ENCODE measurements at places on chromosomes 4 and X.

DNA sequence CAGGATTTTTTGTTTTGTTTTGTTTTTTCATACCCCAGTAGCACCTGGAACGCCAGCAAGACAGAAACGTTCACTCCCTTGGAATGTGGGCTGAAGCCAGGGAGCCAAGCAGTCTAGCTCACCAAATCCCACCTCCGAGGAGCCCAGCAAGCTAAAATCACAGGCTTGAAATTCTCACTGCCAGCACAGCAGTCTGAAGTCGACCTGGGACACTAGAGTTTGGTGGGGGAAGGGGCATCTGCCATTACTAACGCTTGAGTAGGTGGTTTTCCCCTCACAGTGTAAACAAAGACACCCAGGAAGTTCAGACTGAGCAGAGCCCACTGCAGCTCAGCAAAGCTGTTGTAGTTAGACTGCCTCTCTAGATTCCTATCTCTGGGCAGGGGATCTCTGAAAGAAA, 99.6 kb upstream of the FGF16 start:
- no peak for DNase-seq

- DNase-seq, result no peak
Observed at GRCh38 chrX:6738518-6739470, 203.9 kb upstream of the VCX3A start.

DNA sequence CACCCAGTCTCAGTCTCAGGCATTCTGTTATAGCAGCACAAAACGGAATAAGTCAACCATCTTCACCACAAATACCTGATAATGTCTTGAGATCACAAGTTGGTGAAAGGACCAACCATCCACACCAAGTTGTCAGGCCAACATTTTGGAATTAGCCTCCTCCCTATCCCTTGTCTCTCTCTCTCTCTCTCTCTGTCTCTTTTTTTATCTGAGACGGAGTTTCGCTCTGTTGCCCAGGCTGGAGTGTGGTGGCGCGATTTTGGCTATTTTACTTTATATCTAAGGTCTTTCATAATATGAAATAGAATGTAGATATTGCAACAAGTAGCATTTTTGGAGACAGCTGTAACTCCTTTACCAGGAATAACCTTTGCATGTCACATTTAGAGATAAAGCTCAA, 15.7 kb downstream of the ADH1A start:
- no peak for DNase-seq

DNA sequence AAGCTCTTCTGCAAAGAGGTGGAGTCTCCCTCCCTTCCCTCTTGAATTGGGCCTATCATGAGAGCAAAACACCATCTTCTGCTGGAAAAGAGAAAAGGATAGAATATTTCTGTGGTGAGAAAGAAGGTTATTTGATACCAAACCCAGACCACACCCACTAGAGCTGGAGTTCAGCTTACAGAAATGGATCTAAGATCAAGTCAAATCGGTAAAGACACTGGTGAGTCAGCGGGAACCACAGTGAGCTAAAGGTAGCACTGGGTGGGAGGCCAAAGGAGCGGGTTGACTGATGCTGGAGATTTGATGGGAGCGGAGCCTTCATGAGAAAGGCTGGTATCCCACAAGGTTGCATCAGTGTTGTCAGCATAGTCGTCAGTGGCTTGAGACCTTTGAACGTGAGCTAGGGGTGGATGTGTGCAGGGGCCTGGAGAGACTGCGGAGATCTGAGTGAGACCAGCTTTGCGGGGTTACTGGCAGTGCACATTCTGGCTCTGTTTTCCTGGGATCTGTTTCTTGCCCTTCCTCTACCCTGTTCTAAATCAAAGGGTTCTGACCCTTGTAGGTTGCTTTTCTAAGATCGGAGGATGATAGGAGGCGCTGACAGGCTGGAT, 106.4 kb upstream of the SCOC start:
- peak; percentile 40 for DNase-seq

DNA sequence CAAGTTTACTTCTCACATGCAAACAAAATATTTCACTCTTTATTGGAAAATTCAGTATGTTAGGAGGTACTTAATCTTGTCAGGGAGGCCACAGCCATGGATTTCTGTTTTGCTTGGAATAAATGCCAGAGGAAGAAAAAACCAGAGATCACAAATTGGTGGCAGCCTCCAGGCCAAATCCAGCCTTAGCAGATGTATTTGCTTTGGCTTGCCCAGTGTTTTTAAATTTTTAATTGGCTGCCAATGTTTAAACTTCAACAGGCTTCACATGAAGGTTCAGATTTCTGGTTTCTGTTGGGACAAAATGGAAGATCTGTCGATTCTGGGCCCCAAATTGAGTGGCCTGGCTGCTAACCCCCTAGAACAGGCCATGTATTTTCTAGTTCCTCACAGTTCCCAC, 19.2 kb downstream of the YY2 start:
- DNase-seq, result no peak

GRCh38 chr4:30714408-30715031, 5.6 kb upstream of the PCDH7 start:
- DNase-seq, result peak; percentile 8

GRCh38 chrX:24833695-24834094, 140.0 kb downstream of the POLA1 start:
- no peak for DNase-seq

DNA sequence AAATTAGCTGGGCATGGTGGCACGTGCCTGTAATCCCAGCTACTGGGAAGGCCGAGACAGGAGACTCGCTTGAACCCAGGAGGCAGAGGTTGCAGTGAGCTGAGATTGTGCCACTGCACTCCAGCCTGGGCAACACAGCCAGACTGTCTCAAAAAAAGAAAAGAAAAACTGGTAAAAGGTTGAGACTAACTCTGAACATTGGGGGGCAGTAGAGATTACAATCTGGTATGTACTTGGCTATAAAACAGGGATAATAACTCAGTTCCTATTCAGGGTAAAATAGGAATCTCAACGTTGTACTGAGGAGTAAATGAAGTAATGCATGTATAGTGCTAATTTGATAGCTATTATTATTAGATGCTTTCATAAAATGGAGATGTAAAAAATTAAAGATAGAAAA, 12.5 kb upstream of the KLF8 start:
- DNase-seq, result no peak

- no peak for DNase-seq
Observed at GRCh38 chrX:134074151-134074550, 88.8 kb upstream of the GPC3 start.

GRCh38 chrX:54166915-54167314, 16.1 kb downstream of the FAM120C start:
- DNase-seq, result no peak

- no peak for DNase-seq
Observed at GRCh38 chr4:41458689-41459088, 79.3 kb upstream of the LIMCH1 start.

DNA sequence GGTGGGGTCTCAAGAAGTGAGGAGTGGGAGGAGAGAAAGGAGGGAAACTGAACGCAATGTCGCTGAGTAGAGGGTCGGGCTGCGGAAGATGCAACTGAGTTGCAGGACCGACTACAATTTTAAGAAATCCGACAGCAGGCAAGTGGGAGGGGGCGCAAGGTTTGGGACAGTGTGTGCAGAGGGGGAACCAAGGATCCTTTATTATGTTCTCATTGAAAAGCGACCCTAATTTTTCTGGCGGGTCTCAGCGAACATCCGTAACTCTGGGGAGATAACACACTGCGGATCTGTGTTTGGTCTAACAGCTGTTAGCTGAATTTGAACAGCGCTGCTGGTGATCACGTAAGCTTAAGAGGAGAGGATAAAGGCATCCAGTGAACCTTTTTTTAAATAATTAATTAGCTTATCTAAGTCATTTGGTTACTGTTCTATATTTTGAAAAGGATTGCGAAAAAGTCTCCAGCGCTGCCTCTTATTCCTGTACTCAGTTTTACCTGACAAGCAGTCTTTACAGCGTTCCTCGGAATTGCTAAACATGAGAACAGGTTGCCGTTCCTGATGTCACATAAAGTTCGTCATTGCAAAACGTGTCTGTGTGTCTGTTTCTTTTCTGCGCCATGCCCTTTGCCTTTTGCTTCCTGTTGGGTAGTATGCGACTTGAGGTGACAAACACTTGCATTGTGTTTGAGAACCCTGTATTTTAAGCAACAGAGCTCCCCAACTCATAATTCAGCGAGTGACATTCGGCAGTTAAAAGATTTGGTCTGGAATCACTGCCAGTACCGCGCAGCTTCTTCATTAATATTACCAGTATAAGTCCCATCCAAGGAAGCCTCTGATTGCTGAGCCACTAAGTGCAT, 1.3 kb downstream of the HTR2C start:
- no peak for DNase-seq

GRCh38 chrX:134752981-134753717, 94.9 kb upstream of the PLAC1 start:
- DNase-seq, result no peak

DNA sequence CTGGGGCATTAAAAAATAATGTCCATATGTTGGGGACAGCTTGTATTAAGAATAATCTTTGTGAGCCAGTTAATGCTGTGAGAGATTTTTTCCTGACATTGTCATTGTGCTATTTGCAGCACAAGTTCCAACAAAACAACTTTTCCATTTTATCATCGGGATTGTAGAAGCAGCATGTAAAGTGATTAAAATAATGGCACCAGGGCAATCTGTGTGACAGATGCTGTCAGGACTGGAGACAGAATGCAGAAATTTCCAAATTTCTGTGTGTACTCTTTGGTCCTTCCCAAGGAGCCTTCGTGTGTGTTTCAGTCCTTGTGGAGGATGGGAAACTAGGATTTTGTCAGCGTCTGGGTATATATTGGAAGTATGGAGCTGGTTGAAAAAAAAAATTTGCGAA, 101.5 kb upstream of the LIMCH1 start:
- DNase-seq, result no peak

GRCh38 chr4:106522839-106523238, 154.3 kb upstream of the GIMD1 start:
- DNase-seq, result no peak

GRCh38 chr4:39335566-39335965, 30.6 kb downstream of the RFC1 start:
- DNase-seq, result no peak

DNA sequence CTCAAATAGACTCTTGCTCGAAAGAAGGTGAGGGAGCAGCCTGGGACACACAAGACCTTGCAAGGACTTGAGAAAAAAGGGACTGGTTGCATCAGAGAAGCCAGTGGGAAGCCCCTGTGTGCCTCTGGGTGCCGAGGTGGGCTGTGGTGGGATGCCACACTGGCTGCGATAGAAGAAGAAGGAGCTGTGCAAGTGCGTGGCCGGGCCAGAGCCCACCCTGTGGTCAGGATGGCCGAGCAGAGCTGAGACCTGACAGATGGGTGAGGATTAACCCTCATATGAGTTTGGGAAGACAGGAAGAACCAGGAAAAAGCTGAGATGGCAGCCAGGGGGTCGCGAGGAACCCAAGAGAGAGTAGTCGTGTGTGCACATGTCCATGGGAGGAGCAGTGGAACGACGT, 44.6 kb upstream of the HGFAC start:
- no peak for DNase-seq

DNA sequence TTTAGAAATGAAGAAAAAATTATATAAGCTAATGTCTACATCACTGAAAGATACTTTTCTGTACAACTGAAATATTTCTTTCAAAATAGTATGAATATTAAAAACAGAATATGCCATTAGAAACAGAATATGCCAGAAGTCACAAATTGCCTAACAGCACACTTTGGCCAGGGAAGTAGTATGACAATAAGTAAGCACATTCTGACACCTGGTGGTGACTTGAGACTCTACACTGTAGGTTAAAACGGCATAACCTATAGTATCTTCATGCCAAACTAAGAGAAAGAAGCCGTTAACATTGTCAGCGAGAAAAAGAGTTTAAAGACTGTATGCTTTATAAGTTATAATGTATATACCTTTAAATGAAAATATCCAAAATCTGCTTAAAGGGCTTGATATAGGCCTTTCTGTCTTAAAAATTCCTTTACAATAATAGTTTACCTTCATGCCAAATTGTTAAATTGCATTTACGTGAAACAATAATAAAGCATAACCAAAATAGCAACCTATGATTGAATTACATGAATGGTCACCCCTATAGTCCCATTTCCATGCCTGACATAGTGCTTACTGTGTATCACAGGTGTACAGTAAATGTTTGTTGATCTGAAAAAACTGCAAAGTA, 32.8 kb downstream of the FAM13A start:
- peak; percentile 59 for DNase-seq

DNA sequence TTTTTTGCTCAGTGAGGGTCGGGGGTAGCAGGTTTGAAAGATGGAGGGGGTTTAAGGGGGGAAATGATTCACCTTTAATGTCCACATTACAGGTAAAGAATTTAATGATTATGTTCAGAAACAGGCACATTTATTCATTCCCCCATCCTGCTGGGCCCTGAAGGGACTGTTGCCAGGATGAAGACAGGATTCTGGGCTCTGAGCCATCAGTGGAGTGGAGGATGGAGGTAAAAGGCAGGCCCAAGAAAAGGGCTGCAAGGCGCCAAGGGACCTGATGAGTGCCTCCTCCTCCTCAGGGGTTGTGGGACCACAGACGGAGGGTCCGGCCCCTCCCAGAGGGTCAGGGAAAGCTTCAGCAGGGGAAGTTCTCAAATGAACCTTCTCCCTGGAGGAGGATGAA, 40.4 kb upstream of the PROM1 start:
- DNase-seq, result no peak

DNA sequence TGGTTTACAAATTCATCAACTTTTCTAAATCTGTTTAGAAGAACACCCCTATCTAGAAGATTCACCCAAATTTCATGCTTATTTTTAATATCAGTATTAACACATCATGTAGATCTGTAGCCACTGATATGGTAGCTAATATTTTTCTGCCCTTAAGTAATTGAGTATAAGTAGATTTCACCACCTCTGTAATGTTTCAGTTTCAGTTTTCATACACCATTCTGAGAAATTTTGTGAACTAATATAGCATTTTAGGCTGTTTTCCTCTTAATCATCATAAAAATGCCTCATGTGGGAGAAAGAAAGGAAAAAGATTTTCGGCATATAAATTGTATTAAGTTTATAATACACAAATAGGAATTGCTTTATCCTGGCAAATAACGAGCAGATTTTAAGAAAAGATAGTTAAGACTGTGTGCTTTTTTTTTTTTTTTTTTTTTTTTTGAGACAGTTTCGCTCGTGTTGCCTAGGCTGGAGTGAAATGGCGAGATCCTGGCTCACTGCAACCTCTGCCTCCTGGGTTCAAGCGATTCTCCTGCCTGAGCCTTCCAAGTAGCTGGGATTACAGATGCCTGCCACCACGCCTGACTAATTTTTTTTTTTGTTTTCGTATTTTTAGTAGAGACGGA, 21.4 kb upstream of the RBPJ start:
- DNase-seq, result no peak

DNA sequence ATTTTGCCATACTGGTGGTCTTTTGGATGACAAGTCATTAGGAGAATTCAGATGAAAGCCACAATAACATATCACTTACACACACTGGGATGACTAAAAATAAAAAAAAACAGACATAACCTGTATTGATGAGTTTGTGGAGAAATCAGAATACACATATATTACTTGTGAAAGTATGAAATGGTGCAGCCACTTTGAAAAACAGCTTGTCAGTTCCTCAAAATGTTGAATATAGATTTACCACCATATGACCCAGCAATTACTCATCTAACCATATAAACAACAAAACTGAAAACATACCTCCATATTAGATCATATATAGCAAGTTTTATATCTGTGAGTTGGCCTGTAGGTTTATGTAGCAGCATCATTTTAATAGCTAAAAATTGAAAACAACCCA, 608.7 kb downstream of the TLL1 start:
- no peak for DNase-seq

All from stimulated activated CD4-positive, alpha-beta T cell treated with anti-CD3 and anti-CD28 coated beads, Interleukin-15, amount 100 ng/mL, for 24 hours (primary cell).